ENCODE measurements at places on chromosomes 1 and 21. TPM values are rescaled to one million over a fixed set of nuclear protein-coding genes. Genes with fewer than 3 reads are reported as not detected.
A peak's percentile ranks its signal among the peaks of the same experiment; 100 is the strongest.

DNA sequence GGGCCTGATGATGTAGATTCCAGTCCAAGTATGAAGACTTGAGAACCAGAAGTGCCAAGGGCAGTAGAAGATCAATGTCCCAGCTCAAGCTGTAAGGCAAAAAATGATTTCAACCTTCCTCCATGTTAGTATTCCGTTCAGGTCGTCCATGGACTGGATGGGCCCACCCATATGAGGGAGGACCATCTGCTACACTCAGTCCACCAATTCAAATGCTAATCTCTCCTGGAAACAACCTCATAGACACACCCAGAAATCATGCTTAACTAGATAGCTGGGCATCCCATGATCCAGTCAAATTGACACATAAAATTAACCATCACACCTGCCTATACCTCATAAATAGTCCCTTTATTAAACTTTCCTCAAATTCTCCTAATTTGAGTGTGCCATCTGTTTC is 73.3 kb upstream of the NFASC start:
- H3K27me3 ChIP-seq, result no peaks in the 10 kb centered on the region
- no peaks in the 10 kb centered on the region for H3K4me1 ChIP-seq
- no peak for DNase-seq
- no peak overlapping the region for H3K27ac ChIP-seq
- H3K4me3 ChIP-seq, result no peak overlapping the region
- no peaks in the 10 kb centered on the region for H3K36me3 ChIP-seq

- no peak overlapping the region for H3K27ac ChIP-seq
- no peaks in the 10 kb centered on the region for H3K27me3 ChIP-seq
- no peak for DNase-seq
- H3K4me3 ChIP-seq, result no peak overlapping the region
- H3K4me1 ChIP-seq, result no peaks in the 10 kb centered on the region
These were observed 144.3 kb downstream of the PLPPR5 start for GRCh38 chr1:98860329-98860728.

UTS2 gene
- total RNA-seq, result not detected

- peaks cover 8% of the 10 kb centered on the region for H3K4me1 ChIP-seq
- H3K4me3 ChIP-seq, result no peak overlapping the region
- no peaks in the 10 kb centered on the region for H3K36me3 ChIP-seq
These were observed 90.5 kb downstream of the LIPI start for GRCh38 chr21:14120091-14120734.

GRCh38 chr1:174051956-174052355 is 29.8 kb upstream of the RC3H1 start:
- no peaks in the 10 kb centered on the region for H3K27me3 ChIP-seq
- no peak for DNase-seq
- no peak overlapping the region for H3K27ac ChIP-seq
- no peaks in the 10 kb centered on the region for H3K36me3 ChIP-seq
- H3K4me3 ChIP-seq, result no peak overlapping the region

DNA sequence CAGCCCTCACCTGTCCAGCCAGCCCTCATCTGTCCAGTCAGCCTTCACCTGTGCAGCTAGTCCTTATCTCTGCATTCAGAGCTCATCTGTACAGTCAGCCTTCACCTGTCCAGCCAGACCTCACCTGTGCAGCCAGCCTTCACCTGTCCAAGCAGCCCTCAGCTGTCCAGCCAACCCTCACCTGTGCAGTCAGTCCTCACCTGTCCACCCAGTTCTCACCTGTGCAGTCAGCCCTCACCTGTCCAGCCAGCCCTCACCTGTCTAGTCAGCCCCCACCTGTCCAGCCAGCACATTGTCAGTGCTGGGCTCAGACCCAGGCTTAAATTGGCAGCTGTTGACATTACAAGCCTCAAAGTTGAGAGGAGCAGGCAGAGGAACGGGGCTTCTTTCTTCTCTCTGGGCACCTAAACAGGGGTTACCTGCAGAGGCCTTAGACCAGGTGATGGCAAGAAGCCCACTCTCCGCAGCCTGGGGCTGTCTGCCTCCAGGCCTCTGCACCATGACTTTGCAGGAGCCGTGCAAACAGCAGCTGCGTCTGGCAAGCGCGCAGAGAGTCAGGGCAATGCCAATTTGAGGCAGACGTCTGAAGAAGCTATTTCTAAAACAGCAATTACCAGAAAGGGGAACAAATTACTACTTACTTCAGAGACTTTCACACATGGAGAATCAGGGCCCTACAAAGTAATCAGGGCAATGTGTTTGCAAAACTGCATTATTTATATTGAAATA is 506.1 kb downstream of the NPHP4 start:
- peaks cover 11% of the 10 kb centered on the region for H3K4me1 ChIP-seq
- no peak for DNase-seq
- no peak overlapping the region for H3K27ac ChIP-seq
- no peak overlapping the region for H3K4me3 ChIP-seq

DNA sequence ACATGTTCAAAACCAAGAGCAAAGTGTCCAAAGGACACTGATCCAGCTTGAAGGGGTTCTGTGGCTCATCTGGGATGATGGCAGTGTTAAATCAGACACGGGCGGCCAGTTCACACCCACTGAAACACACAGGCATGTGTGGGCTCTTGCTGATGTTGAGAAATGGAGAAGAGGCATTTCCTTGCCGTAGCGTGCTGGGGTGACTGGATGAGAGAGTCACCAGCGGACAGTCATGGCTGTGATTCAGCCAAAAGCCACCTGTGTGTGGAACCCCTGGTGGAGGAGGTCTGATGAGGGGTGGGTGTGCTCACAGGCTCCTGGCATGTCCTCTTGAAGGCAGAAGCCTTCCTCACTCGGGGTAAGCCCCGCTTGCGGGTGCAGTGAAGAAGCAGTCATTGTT is 7.2 kb downstream of the C1orf35 start:
- H3K27me3 ChIP-seq, result no peaks in the 10 kb centered on the region
- no peak for DNase-seq
- peaks cover 31% of the 10 kb centered on the region for H3K4me1 ChIP-seq

- no peak for DNase-seq
- no peak overlapping the region for H3K4me3 ChIP-seq
- no peaks in the 10 kb centered on the region for H3K27me3 ChIP-seq
- H3K4me1 ChIP-seq, result no peaks in the 10 kb centered on the region
These were observed 244.4 kb downstream of the FOXD2 start for GRCh38 chr1:47682198-47682597.

DNA sequence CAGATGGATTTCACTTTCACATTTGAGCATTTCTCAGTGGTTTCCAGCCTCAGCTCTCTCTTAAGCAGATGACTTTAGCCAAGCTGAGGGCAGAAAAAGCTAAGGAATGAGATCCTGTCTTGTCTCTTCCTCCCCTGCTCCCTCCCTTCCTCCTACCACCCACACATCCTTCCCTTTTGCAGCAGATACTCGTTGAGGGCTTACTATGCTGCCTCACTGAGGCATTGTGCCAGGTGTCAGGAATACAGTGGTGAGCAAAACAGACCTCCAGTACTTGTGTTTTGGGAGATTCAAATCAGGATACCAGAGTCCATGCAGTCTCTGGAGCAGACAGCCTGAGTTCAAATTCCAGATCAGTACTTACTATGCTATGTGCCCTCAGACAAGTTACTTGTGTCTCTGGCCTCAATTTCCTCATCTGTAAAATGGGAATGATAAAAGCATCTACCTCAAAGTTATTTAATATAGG is 43.2 kb downstream of the KIF26B start:
- H3K36me3 ChIP-seq, result no peaks in the 10 kb centered on the region
- H3K27me3 ChIP-seq, result no peaks in the 10 kb centered on the region
- H3K4me3 ChIP-seq, result no peak overlapping the region
- no peak overlapping the region for H3K27ac ChIP-seq
- H3K4me1 ChIP-seq, result no peaks in the 10 kb centered on the region
- DNase-seq, result no peak

GBP7 gene
- 0.13 TPM for total RNA-seq

DNA sequence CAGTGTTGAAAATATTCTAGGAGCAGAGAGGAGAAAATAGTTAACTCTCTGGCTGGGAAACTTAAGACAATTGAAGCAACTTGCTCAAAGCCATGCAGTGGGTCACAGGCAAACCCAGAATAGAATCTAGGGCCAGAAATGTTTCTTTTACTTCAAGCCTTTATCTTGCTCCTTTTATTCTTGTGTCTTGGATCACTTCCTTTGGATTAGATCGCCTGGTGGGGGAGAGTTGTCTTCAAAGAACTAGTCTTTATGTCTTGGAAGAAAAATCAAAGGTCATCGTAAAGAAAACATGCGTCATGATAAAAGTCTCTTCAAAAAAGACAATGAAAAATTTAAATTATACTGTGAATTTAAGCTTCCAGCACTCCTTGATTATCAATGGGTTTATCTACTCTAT is 493.6 kb upstream of the USP24 start:
- no peak overlapping the region for H3K27ac ChIP-seq
- no peak for DNase-seq
- no peaks in the 10 kb centered on the region for H3K36me3 ChIP-seq
- no peaks in the 10 kb centered on the region for H3K27me3 ChIP-seq
- no peaks in the 10 kb centered on the region for H3K4me1 ChIP-seq

TPTE gene
- total RNA-seq, result not detected

DNA sequence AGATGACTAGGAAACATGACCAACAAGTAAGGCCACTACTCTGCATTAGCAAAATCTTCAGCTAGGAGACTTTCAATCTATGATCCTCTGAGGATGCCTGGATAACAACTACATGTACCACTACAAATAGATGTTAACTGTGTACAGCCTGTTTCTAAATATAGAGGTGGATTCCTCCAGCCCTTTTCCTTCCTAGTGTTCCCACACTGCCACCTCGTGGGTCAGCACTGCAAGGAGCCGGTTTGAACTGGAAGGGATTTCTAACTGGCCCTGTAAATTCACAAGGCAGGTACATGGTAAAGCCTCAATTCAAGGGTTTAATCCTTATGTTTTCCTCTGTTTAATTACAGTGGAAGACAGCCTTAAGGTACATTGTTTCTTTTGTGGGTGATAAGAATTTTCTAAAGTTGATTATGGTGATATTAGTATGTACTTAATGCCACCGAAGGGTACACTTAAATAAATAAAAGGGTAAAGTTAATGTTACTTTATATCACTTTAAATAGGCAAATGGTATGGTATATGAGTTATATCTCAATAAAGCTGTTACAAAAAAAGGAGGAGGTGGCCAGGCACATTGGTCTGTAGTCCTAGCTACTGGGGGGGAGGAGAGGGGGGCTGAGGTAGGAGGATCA is 14.4 kb downstream of the SMYD3 start:
- no peaks in the 10 kb centered on the region for H3K27me3 ChIP-seq
- no peak for DNase-seq
- H3K4me3 ChIP-seq, result no peak overlapping the region
- no peaks in the 10 kb centered on the region for H3K36me3 ChIP-seq

ELAPOR1 gene
- total RNA-seq, result 13.9 TPM

GRCh38 chr1:83641796-83642443 is 357.0 kb downstream of the TTLL7 start:
- no peaks in the 10 kb centered on the region for H3K27me3 ChIP-seq
- H3K4me1 ChIP-seq, result no peaks in the 10 kb centered on the region
- H3K4me3 ChIP-seq, result no peak overlapping the region
- no peak for DNase-seq
- H3K36me3 ChIP-seq, result no peaks in the 10 kb centered on the region
- H3K27ac ChIP-seq, result no peak overlapping the region

- no peaks in the 10 kb centered on the region for H3K36me3 ChIP-seq
- no peak overlapping the region for H3K4me3 ChIP-seq
- H3K27ac ChIP-seq, result no peak overlapping the region
- H3K27me3 ChIP-seq, result no peaks in the 10 kb centered on the region
- no peak for DNase-seq
- no peaks in the 10 kb centered on the region for H3K4me1 ChIP-seq
These were observed 125.6 kb downstream of the SPATA46 start for GRCh38 chr1:162251102-162251501.

DNTTIP2 gene
- 109 TPM for total RNA-seq

- DNase-seq, result no peak
- peaks cover 8% of the 10 kb centered on the region for H3K4me1 ChIP-seq
- H3K36me3 ChIP-seq, result no peaks in the 10 kb centered on the region
- no peaks in the 10 kb centered on the region for H3K27me3 ChIP-seq
These were observed 24.0 kb downstream of the HENMT1 start for GRCh38 chr1:108636876-108637275.

GRCh38 chr1:20109223-20109856 is 10.0 kb downstream of the PLA2G2D start:
- H3K36me3 ChIP-seq, result no peaks in the 10 kb centered on the region
- H3K27me3 ChIP-seq, result no peaks in the 10 kb centered on the region
- no peak for DNase-seq
- H3K27ac ChIP-seq, result no peak overlapping the region

PCAT6 gene
- total RNA-seq, result 0.51 TPM

DNA sequence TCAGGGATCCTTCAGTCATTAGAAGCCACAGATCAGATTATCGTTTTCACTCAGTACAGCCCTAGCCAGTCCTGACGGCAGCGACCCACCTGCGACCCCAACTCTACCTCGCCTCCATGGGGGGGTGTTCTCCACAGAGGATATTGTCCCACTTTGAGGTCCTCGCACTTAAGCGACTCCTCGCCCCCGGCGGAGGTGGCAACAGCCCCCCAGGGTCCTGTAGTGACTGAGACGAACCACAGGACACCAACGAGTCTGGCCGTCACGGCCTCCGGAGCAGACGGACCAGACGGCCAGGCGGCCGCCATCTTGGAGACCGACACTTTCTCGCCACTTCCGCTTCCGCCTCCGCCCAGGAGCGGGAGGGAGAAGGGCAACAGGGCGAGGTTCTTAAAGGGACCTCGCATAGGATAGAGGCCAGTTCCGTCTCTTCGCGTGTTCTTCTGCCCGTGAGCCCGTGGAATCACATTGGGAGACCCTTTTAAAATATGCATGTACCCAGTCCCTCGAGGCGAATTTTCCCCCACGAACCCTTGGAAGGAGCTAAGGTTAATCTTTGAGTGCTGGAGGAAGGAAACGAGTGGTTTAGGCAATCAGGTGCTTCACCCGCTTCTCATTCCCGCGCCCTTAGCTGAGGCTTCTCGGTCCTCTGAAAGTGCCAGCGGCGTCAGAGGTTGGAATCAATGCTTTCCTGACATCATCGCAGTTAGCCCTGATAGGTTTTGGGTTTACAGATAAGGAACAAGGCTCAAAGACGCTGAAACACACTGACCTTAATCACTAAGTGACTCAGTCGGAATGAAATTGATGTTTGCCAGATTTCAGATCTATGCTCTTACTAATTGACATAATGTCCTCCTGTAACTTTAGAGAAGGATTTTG is at the start of gene TM2D1:
TSS of gene TM2D1 (minus strand) at position 329 of the 882 bp plus-strand sequence. CDS start at position 308, 21 bp downstream.
- H3K4me1 ChIP-seq, result peaks cover 20% of the 10 kb centered on the region
- peak within 1 kb of the TSS; percentile 92 for H3K27ac ChIP-seq
- no peaks in the 10 kb centered on the region for H3K36me3 ChIP-seq
- no peaks in the 10 kb centered on the region for H3K27me3 ChIP-seq
- peak; percentile 84 for DNase-seq

- no peaks in the 10 kb centered on the region for H3K36me3 ChIP-seq
- DNase-seq, result no peak
- H3K4me3 ChIP-seq, result no peak overlapping the region
- H3K4me1 ChIP-seq, result no peaks in the 10 kb centered on the region
These were observed 27.7 kb upstream of the CRNN start for GRCh38 chr1:152441756-152442155.
